Amniotic stem cell (primary cell): ENCODE measurements at places on chromosomes 6 and 20.

GRCh38 chr6:73329201-73329600 lies 24.9 kb downstream of the DPPA5 start:
- DNase-seq, result no peak

DNA sequence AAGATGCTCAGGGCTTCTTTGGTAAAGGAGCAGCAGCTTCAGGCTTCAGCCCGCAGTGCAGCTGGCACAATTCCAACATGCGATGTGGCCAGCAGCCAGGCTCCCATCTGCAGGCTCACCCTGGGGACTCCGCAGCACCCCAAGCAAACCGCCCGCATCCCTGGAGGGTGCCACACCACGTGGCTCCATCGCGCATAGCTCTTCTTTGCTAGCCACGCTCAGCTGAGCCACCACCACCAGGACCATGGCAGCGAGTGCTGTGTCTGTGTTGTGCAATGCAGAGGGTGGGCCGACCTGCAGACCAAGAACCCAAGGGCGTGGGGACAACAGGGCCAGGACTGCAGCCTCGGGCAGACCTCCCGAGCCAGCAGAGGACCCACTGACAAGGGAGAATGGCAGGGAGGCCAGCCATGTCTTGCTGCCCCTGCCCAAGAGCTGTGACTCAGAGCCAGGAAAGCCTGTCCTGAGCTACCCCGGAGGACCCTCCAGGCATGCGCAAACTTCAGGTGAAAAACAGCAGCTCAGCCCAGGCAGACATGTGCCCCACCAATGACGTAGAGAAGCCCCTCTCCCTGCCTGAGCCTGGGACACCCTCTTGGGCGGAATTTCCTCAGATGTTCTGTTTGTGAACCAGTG lies 87.8 kb downstream of the GINS1 start:
- DNase-seq, result no peak

- DNase-seq, result no peak
Measured at GRCh38 chr20:17783671-17784070, 83.9 kb downstream of the BANF2 start.

DNA sequence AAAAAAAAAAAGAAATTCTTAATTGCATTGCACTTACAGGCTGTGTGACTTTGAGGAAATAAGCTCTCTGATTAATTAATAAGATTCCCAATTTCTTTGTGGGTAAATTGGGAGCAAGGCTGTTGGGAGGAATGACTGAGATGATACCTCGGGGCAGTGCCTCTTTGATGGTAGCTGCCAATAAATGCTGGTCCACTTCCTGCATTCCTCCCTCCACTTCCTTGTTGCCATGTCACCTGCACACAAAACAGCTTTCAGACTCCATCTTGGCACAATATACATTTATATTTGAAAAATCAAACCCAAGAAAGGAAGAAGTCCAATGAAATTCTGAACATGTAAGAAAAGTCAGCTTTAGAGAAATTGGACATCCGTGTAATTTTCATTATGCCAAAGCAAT lies 45.1 kb downstream of the MTHFD1L start:
- DNase-seq, result no peak
